ENCODE measurements at places on chromosomes 16 and 17.
A peak's percentile ranks its signal among the peaks of the same experiment; 100 is the strongest.

GRCh38 chr17:65418622-65419021 lies 142.8 kb downstream of the AXIN2 start:
- DNase-seq = no peak

GRCh38 chr16:76268824-76269223 lies 8.4 kb upstream of the CNTNAP4 start:
- DNase-seq = peak; percentile 20

DNA sequence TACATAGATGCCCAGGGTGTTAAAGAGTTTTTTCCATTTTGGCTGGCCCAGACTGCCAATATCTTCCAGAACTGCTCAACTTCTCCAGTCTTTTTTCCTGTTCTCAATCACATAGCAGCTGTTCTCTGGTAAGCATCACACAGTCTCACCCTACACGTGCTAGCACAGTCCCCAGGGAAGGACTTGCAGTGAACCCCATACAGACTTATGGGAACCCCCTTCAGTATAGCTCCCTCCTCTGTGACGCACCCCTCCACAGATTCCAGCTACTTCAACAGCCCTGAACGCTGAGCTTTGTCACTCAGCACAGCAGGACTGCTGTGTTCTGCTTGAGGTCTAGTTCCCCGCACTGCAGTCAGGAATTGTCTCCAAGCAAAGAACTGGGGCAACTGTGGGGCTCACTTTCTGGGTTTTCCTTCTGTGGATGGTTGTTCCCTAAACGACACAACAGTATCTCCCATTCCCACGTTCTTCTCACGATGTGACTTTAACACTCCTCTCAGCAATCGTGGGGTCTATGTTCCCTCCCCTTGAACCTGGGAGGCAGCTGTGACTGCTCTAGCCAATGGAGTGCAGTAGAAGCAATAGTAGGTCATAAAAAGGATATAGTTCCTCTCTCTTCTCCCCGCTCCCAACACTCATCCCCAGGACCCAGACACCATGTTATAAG lies 3.6 kb downstream of the MMP28 start:
- no peak for DNase-seq

DNA sequence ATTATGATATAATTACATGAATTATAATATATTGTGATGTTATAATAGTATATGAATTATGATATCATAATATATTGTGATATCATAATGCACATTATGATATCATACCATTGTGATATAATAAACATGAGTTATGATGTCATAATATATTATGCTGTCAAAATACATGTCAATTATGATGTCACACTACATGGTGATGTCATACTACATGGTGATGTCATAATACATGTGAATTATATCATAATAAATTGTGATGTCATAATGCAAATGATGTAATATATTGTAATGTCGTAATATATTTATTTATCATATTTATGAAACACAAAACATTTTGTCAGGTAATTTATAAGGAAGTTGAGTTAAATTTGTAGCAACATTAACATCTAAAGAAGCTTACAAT lies 1950.1 kb downstream of the TP53TG3F start:
- no peak for DNase-seq

DNA sequence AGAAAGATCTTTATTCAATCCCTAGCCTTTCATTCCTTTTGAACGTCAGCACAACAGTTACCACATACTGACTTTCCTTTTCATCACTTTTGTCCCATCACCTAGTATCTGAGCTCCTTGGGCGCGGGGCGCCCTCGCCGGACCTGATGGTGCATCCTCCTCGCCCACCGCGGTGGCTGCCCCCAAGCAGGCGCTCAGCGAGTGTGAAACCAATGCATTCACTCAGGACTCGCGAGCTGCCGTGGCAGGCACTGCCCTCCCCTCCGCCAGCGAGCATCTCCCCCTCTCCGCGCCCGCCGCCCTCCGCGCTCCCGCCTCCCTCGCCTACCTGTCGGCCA lies 756 bp downstream of the KLHL11 start:
- no peak for DNase-seq
